Mesothelial cell of epicardium (in vitro differentiated cells): ENCODE measurements at places on chromosomes 1 and 21.

DNA sequence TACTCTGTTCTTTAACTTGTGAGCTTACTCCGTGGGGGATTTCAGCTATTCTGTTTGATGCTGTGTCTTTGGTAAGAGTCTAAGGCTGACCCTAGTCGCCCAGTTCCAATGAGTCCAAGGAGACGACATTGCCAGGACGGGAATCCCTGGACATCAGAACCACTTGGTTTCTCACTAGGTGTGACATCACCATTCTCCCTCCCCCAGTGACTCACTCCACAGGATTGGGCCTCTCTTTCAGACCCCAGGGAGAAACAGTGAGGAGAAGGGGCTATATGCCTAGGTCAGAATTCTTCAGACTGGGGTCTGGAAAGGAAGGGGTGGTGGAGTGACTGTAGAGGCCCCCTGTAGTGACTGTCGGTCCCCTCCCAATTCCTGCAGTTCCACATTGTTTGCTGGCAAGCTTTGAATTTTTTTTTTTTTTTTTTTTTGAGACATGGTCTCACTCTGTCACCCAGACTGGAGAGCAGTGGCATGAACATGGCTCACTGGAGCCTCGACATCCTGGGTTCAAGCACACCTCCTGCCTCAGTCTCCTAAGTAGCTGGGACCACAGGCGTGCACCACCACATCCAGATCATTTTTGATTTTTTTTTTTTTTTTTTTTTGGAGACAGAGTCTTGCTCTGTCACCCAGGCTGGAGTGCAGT is 21.3 kb downstream of the ALPL start:
- no peak for DNase-seq

DNA sequence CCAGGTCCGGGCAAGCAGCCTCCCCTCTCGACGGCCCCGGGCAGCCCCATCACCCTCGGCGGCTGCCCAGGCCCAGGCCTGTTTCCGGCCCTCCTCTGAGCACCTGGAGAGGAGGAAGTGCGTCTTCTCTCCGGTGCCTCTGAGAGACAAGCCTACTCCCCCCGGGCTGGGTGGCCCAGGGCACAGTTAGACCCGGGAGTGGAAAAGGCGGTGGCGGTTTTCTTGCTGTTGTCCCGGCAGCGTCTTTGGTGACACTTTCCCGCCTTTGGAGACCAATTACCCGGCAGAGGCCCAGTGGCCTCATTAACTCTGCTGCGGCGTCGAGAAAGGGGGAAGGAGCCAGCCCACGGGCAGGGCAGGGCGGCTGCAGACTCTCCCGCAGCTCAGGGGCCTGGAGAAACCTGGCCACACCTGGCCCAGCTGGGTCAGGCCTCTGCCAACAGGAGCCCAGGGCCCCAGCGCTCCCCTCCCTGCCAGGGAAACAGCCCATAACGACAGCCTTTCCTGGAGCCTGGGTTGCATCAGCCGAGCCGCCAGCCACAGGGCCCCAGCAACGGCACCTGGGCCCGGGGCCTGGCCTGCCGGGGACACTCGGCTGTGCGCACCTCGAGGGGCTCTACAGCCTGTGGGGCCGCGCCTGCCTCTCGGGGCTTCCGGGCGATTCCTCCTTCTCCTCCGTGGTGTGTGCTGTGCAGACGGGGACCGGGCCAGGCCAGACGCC is 28.4 kb upstream of the C1orf159 start:
- no peak for DNase-seq

GRCh38 chr1:158333405-158334155 is 2.2 kb upstream of the CD1B start:
- no peak for DNase-seq

GRCh38 chr21:38628349-38628748 is 130.1 kb upstream of the ERG start:
- DNase-seq: no peak

- DNase-seq: no peak
Measured at GRCh38 chr1:90607736-90608135, 109.4 kb downstream of the BARHL2 start.

DNA sequence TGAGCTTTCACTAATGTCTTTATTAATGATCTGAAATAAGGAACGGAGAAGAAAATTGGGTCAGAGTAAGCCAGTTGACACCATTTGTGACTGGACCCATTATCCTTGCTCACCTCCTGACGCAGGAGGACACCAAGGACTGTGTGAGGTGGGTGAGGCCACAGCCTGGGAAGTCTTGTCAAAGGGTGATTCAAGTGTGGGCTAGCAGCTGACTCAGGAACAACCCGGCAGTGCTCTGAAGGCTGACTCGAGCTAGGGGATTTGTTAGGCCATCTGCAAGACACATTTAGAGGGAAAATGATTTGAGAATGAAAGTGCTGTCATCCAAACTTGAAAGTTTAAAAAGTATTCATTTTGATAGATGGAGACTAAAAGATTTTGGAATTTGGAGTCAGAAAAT is 21.2 kb downstream of the PRRX1 start:
- DNase-seq: no peak

DNA sequence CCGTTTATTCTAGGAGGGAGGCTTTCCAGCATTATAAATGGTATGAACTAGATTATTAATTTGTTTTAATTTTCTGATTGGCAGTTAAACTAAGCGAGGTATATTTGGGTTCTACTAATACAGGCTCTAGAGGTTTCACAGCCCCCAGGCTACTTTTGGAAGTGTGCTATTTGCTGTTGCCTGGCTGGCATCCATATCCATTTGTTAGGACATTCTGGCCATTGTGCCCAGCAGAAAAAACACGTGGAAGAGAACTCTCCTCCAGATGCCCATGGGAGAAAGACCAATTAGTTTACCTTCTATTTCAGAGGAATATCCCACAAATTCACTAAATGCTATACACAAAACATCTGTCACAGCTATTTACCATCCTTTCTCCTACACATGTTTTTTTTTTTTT is 29.3 kb downstream of the MACO1 start:
- DNase-seq: no peak

DNA sequence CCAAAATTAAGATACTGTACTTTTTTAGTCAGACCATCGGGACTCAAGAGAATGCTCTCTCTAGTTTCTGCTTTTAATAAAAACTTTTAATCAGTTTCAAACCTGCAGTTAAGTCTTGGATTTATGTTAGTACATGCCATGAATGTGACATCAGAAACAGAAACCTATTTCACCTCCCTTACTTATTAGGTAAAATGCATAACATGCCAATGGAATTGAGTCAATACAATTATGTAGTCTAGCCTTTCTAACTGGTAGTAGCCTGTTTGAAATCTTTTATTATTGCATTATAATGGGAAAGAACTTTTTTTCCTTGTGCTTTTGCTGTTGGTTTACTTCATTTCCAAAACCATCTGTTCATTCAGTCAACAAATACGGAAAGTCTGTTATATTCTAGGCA is 4.8 kb downstream of the PHACTR4 start:
- DNase-seq: no peak

DNA sequence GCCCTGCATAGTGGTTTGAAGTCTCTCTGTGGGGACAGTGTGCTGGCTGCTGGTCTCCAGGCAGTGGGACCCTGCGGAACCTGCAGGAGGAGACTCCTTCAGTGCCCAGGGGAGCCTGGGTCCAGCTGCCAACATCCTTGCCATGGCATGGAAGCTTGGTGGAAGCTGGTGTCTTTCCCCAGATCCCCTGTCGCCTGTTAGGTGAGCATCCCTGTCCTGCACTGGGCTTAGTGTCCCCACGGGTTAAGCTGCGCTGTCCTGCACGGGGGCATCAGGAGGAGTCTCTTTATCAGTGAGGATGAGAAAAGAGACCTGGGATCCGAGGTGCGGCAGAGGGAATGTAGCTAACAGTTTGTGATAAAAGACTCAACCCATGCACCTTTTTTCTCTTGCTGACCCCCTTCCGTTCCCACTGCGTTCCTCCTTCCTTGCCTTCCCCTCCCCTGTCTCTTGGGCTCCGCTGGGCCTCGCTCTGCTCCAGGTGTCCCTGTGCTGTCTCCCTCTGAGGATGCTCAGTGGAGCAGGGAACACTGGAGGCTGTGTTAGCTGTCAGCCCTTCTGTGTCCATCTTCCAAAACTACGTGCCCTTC is 59.3 kb downstream of the SLC37A1 start:
- no peak for DNase-seq

DNA sequence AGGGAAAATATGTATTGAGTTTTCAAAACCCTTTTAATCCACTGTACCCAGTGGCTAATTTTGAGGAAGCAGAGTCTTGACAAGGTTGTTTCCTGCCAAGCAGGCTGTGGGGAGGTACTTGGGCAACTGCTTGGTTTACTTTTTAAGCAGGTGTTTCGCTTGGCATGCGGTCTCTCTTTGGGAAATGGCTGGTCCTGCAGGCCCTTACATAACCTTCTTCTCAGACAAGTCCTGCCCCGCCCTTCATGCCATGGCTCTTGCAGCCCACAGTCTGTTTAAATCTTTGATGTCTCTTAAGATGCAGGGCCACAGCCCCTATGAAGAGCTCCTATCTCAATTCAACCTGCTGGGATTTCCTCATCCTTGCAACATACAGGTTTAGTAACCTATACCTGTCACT is 36.0 kb upstream of the ABCD3 start:
- DNase-seq: no peak

DNA sequence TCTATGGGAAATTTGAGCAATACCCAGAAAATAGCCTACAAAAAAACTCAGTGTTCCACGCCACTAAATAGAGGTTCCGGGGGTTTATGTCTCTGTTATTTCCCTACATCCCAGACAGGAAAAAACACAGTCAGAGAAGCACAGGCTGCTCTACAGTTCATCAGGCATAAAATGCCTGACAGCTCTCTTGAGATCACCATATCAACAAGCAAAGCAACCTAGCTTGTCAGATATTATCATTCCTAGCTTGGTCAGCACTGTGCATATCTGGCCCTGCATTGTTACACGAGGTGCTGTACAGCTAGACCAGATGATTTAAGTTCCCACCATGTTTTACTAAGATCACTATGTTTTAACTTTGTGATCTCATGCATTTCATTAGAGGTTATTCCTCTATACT is 172.6 kb downstream of the PTPRC start:
- no peak for DNase-seq

DNA sequence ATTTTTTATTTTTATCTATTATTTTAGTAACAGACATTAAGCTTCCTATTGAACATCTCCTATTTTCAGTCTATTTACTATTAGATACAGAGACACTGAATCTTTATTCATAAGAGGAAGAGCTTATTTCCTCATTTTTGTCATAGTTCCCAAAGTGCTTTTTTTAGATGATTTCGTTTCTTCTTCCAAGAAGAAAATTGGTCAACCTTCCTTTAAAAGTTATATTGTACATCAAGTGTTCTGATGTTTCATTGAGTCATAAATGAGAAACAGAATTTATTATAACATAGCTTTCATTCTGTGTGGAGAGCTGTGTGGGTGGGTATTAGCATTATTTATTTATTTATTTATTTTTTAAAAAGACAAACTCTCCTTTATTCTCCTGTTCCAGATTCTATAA is 50.6 kb upstream of the BACH1 start:
- DNase-seq: no peak

DNA sequence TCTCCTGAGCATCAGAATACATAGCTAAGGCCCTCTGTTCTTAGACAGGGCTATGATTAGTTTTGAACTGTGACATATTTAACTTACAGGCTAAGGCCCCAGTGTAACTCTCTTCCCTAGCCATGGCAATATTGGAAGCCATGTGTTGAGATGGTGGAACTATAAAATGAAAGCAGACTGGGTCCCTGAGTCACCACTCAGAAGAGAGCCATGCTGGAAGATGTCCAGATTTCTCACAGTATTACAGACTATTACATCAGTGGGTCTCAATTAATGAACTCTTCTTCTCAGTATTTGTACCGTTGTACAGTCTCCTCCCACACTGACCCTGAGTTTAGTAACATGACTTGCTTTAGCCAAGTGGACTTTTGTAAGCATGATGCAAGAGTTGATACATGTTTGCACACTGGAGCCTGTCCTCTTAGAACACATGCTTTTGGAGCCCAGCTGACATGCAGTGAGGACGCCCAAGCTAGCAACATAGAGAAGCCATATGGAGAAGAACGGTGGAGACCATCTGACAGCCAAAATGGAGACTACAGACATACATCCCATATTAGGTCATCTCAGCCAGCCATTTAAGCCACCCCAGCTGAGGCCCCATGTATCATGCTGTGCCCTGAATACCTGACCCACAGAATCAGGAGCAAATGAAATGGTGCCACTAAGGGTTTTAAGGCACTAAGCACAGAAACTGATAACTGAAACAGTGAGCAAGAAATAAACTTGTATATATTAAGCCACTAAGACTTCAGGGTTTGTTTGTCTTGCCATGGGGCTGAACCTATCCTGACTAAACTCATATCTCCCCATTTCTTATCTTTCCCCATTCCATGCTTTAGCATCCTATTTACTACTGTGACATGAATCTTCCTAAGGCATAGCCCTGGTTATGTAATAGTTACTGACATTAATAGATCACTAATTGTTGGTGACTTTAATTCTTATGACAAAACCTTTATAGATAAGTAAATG is 24.4 kb downstream of the TBX15 start:
- no peak for DNase-seq

GRCh38 chr1:111792249-111792648 is 36.5 kb downstream of the DDX20 start:
- no peak for DNase-seq

- DNase-seq: no peak
Measured at GRCh38 chr1:245054105-245054504, 100.7 kb upstream of the KIF26B start.

GRCh38 chr1:182588500-182589396 is at the start of gene RNASEL:
Gene RNASEL (minus strand): TSS chr1:182589256. CDS start chr1:182586806, 2,450 bp downstream.
- DNase-seq: peak; percentile 72

- no peak for DNase-seq
Measured at GRCh38 chr1:87826681-87827251, 498.1 kb downstream of the LMO4 start.

- no peak for DNase-seq
Measured at GRCh38 chr21:41373253-41373652, 11.4 kb downstream of the MX2 start.

DNA sequence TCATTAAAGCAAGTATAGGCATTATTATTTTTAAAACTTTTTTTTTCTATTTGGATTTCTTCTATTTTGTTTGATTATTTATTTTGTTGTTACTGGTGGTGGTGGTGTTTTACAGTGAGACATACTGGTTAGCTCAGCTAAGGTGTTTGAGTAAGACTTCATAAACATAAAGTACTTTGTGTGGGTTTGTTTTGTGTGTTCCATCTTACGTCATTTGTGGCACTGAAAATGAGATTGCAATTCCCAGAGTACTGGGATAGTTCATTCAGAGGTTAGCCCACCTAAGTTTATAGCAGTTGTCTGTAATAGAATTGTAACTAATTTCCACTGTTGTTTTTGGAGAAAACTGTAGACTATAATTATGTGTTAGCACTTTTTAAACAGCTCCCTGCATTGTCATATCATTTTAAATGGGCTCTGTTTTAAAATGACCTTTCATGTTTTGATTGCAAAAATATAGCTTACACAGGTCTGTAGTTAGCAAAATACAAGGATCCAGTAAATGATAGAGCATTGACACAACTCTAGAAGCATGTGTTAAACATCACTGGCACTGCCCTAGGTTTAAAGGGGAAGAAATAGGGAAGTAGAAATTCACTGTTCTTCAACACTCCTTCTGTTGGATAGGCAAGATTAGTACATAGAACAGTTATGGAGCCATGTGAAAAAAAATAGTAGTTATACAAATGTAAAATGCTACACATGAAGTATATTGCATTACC is 171.7 kb downstream of the NFIA start:
- DNase-seq: no peak
